Osteoblast (primary cell): ENCODE measurements at places on chromosomes 4 and X.

GRCh38 chr4:147981305-147981704 is 249.4 kb downstream of the ARHGAP10 start:
- peak; percentile 91 for DNase-seq

- peak; percentile 50 for DNase-seq
Measured at GRCh38 chrX:119145241-119145653, 17.6 kb upstream of the KIAA1210 start.

- no peak for DNase-seq
Measured at GRCh38 chr4:17288151-17288550, 223.7 kb downstream of the QDPR start.

GRCh38 chrX:134636851-134637250 is 21.4 kb downstream of the PLAC1 start:
- DNase-seq, result no peak

- DNase-seq, result no peak
Measured at GRCh38 chr4:71564775-71565174, 219.1 kb downstream of the GC start.

DNA sequence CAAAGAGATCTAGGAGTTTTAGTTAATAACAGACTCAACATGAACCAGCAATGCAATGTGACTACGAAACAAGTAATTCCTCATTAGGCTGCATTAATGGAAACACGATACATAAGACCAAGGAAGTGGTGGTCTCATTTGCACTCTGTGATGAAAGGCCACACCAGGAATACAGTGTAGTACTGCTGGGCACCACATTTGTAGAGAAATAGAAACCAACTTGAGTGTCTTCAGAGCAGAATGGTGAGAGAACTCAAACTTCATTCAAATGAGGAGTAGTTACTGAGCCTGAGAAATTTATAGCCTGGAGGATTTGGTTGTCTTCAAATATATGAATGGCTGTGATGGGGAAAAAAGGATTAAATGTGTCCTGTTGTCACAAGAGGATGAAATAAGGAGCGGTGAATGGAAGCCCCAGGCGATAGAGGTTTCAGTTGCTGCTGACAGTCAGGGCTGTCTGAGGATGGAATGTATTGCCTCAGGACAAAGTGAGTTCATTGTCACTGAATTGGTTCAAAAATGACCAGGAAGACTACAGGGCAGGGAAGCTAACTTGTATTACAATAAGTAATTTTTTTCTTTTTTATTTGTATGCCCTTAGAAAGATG is 50.9 kb downstream of the NFKB1 start:
- DNase-seq, result no peak

DNA sequence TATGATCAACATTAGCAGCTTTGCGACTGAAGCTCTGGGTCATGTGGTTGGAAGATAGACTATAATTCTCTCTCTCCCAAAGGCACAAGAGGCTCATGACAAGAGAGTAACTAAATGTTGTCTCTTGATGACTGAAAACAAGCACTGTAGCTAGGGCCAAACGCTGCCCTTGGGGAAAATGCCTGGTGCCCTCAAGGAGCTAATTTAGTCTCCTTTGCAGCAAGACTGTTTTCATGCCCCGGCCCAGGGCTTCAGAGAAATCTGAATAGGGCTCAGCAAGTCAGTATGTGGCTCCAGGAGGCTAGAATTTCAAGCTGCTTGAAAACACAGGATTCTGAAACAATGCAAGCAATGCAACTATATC is 411.9 kb downstream of the GPAT3 start:
- no peak for DNase-seq

DNA sequence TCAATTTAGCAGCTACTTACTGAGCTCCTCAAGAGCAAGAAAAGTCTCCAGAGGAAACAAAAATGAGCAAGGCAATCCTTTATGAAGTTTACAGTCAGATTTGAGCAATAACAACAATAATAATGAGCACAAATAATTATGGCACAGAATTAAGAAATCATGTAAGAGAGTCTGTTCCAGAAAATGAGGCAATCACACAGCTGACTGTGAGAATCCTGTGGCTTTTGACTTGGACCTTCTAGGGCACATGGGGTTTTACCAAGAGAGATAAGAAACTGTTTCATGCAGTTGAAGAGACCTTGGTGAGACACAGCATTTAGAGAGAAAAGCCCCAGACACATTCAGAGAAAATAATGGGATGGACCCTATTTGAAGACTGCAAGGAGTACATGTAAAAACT is 362.6 kb upstream of the MAGEB2 start:
- no peak for DNase-seq

GRCh38 chrX:39730662-39731329 is 367.0 kb downstream of the BCOR start:
- DNase-seq, result peak; percentile 94

GRCh38 chrX:127404161-127404560 is 584.6 kb downstream of the PRR32 start:
- DNase-seq, result no peak

DNA sequence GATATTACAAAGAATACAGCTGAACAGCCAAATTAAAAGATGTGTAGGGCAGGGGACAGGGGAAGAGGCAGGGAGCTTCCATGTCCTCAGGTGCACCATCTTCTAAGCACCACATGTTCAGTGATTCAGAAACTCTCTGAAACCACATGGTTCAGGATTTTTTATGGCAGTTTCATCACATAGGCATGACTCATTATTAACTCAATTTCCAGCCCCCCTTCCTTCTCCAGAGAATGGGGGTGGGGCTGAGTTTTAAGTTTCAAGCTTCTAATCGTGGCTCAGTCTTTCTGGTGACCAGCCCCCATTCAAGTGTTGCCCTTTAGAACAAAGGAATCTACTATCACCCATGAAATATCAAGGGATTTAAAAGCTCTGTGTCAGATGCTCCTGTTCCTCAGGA is 317.8 kb upstream of the GALNT7 start:
- no peak for DNase-seq

GRCh38 chrX:56762220-56762619 is 33.2 kb downstream of the NBDY start:
- no peak for DNase-seq

DNA sequence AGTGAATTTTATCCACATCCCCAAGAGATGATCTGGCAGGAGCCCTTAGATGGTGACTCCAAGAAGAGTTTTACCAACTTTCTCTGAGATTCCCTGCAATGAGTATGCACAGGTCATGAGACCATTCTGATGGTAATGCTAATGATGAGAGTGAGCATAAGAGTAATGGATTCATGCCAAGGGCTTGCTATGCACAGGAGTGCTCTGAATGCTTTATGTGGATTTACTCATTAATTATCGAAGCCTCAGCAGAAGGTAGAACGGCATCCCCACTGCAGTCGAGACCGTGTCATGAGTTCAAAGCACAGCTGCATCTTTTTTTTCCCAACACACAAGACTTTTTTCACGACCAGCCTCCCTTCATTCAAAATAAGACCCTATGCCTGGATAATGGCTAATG is 355.0 kb downstream of the RAB28 start:
- DNase-seq, result no peak

DNA sequence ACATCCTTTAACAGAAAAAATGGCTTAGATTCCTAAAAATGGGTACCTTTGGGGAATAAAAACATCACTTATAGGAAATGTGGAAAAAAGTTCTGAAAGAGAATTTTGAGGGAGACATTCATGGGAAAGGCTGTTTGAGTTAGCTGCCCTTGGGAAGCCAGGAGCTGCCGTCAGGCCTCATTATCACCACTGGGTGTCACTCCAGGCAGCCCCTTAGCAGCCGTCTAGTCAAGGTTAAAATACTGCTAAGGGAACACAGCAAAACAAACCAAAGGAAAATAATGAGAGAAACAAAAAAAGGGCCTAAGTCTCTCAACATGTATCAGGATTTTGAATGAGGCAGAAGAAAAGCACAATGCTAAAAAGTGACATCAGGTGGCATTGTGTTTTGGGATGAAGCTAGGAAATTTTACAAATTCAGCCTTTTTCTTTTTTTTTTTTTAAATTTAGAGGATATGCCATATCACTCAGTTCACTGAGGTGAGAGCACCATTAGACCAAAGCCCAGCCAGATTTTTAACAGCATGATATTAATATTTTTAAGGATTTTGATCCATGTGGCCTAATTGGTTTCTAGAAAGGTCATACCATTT is 235.3 kb downstream of the GPAT3 start:
- peak; percentile 19 for DNase-seq

- no peak for DNase-seq
Measured at GRCh38 chr4:70936200-70936787, 34.1 kb downstream of the MOB1B start.

DNA sequence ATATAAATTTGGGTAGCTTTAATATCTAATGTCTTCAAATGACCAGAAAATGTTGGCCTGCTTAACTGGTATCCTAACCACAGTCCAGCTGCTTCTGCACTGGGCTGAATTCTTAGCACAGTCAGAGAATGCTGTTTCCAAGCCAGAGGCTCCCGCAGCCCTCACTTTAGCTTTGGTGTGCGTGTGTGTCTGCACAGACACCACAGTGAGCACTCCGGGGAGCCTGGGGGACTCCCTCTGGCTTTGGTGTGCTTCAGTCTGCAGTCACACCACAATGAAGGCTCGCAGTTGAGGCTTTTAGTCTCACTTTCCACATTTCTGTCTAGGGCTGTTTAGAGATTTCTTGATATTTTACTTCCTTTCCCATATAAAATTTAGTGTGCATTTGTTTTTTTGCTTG is 53.6 kb downstream of the APOO start:
- peak; percentile 0 for DNase-seq

DNA sequence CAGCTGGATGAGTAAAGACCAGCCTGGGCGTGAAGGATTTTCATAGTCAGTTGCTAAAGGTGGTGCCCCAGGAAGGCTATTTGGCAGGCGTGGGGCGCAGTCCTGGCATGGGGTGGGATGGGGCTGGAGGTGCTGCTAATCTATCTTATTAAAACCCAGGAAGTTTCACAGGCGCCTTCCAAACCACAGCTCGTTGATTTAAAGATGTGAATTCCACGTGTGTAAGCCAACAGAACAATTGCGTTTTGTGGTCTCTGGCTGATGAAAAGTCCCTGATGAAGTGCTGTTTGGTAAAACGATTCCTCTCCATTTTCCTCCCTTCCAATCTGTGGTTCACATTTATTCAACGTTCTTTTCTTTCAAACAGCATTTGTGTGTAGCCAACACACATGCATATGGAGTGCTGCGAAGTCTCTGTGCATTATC is 105.0 kb downstream of the TBL1X start:
- DNase-seq, result peak; percentile 52

DNA sequence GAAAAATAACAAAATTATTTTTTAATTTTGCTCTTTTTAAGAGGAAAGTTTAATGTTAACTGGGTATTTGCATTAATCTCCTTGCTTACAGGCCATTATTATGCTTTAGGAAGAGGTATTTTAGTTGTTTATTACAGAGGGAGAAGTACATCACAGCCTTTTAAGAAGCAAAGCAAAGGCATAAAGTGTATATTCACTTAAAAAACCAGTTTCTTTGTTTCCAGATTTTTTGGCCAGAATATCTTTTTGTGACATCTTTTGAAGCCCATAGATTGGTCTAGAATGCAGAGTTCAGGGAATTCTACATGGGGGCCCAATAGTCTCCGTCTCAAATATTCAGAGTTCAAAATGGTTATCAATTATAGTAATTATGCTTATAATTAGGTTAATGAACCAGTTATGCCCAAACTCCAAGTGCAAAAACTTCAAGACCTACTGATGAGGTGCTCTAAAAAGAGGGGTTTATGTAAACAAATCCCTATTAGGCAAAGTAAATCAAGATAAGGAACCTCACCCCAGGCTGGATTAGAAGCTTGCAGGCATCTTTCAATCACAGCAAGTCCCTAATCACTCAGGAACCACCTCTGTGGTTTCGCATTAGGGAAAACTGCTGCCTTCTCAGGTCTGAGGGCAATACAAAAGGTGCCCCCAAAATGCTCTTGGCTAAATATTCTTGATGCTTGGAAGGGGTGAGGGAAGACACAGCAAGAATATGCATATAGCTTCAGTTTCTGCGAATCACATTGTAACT is 1.4 kb downstream of the CXXC4 start:
- DNase-seq, result peak; percentile 64

DNA sequence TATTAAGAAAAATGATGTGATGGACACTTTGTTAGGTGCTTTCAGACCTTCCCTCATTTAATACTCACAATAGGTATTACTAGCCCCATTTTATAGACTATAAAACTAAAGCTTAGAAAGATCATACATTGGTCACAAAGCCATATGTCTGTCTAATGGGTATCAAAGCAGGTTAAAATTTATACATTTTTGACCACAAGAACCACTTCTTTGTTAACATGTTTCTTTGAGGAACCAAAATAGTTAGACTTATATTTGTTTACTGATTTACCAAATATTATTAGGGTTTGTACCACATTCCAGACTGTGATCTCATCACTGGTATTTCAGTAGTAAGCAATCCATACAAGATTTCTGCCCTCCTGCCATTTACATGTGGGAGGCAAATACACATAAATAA is 363.3 kb downstream of the NAF1 start:
- DNase-seq, result no peak

- DNase-seq, result no peak
Measured at GRCh38 chrX:12997906-12998687, 23.2 kb downstream of the TMSB4X start.

DNA sequence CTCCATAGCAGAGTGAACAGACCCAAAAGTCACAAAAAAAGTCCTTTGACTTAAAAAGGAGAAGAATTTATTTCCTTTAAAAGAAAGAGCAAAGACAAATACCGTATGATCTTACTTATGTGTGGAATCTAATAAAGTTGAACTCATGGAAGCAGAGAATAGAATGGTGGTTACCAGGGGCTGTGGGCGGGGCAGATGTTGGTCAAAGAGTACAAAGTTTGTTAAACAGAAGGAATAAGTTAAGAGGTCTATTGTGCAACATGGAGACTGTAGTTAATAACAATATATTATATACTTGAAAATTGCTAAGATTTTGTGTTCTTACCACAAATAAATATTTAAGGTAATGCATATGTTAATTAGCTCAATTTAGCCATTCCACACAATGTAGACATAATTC is 173.3 kb upstream of the S100G start:
- DNase-seq, result no peak

GRCh38 chr4:30863021-30863420 is 142.9 kb downstream of the PCDH7 start:
- DNase-seq, result no peak

DNA sequence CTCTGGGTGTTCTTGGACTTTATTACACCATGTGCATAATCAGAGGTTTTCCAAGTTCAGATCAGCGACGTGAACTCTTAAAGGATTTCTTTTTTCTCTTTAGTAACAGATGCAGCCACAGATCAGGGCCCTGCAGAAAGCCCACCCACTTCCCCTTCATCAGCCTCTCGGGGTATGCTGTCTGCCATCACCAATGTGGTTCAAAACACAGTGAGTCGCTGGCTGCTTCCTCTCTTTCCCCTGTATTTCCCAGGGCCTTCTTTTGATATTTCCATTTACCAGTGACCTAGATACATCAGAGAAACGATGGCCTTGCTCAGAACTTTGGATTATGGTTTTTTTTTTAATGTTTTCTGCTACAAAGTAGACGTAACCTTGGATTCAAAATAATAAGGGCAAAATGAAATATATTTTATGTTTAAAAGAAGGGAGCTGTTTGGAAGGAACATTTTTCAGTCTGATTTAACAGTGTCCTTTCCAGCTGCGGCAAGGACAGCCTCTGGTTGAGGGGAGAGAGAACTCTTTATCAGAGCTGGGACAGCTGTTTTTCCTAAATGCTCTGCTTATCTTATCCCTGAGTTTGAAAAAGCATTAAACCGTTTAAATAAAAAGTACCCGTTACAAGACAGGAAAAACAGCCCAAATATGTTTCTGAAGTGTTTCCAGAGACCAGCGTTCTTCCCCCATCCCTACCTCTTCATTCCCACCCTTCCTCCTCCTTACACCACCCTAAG is 38.2 kb downstream of the FAM114A1 start:
- no peak for DNase-seq
